ENCODE measurements at places on chromosomes 2 and 18. TPM values are rescaled to one million over a fixed set of nuclear protein-coding genes. Genes with fewer than 3 reads are reported as not detected.

DNA sequence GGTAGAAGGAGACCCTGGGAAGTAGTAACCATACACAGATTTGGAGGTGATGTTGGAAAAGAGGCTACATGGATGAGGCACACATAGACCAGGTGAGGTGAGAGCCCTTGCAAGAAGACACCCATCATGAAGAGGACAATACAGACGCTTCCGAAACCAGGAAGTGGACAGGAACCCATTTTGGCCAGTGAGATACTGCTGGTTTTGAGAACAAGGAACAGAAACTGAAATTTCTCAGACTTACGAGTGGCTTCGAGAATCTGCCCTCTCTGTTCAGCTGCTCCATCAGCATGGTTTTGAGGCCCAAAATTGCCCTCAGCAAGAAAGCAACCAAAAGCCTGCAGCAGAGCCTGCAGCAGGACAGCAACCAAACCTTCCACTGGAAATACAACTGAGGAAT is 479.1 kb upstream of the NRXN1 start:
- peak; percentile 8 for DNase-seq

GRCh38 chr2:20025065-20025786 is 12.8 kb upstream of the MATN3 start:
- no peak for DNase-seq

DNA sequence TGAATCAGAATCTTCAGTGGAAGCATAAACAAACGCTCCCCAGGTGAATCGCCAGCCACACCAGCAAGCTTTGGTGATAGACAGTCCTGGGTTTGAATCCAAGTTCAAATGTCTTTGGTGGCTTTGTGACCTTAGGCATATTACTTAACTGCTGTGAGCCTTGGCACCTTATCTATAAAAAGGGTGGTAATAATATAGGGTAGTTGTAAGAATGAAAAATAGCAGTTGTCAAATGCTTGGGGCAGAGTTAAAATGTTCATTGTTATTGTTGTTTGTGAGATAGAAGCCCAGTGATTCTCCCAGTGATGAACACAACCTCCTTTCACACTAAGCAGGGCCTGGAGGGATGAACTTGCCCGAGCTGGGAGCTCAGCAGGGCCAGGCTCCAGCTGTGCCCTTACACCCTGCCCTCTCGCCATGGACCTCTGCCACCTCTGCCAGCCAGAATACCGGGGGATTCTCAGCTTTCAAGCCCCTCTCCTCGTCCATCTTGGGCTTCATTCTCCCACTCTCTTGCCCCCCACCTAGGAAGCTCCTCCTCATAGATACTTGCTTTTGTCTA is 6.1 kb upstream of the TMBIM1 start:
- DNase-seq = no peak

GRCh38 chr2:219724628-219725027 is 97.2 kb downstream of the SLC4A3 start:
- no peak for DNase-seq

DNA sequence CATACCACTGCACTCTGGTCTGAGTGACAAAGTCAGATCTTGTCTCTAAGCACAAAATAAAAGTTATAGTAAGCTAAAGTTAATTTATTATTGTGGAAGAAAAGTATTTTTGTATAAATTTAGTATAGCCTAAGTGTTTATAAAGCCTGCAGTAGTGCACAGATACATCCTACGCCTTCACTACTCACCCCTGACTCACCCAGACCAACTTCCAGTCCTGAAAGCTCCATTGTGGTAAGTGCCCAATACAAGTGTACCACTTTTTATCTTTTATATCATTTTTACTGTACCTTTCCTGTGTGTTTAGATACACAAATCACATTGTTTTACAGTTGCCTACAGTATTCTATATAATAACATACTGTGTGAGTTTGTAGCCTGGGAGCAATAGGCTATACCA is 57.5 kb downstream of the UBE2E3 start:
- no peak for DNase-seq

DNA sequence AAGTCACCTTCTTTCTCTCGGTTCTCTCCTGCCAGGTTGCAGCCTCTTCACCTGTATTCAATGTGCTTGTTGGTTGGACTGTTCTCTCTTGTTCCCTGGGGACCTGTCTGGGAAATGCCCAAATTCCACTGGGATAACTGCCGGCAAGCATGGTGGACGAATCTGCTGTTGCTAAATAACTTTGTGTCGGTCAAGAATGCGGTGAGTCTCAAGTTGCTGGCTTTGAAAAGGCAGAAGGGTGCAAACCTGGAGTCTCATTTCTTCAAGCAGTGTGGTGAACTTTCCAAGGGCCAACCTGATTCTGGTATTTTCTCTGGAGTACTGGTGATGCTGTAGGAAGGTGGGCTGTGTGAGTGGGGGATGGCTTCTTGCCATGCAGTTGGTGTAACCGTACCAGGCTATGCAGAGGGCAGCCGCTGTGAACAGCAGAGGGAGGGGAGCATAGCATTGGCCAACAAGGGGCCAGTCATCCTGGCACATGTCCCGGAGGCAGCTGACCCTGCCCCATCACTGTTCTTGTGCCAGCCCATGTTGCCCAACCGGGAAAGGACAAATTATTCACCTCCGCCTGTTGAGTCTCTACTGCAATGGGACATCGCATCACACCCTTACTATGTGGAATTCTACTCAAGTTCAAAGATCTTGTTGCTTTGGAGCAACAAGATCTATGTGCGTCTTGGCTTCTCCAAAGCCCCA is 88.1 kb upstream of the SEC11C start:
- no peak for DNase-seq

Gene NPPC
- not detected for total RNA-seq

Gene GNAL
- 0.28 TPM for total RNA-seq

- no peak for DNase-seq
Observed at GRCh38 chr2:177746358-177746757, 326.2 kb downstream of the PDE11A start.

Gene ZNF385B
- 217 TPM for total RNA-seq

Gene SERPINB4
- total RNA-seq = not detected

GRCh38 chr2:206231669-206232286 is 42.7 kb upstream of the ZDBF2 start:
- DNase-seq = no peak

GRCh38 chr2:236165842-236166795 is 2.1 kb downstream of the GBX2 start:
- no peak for DNase-seq

DNA sequence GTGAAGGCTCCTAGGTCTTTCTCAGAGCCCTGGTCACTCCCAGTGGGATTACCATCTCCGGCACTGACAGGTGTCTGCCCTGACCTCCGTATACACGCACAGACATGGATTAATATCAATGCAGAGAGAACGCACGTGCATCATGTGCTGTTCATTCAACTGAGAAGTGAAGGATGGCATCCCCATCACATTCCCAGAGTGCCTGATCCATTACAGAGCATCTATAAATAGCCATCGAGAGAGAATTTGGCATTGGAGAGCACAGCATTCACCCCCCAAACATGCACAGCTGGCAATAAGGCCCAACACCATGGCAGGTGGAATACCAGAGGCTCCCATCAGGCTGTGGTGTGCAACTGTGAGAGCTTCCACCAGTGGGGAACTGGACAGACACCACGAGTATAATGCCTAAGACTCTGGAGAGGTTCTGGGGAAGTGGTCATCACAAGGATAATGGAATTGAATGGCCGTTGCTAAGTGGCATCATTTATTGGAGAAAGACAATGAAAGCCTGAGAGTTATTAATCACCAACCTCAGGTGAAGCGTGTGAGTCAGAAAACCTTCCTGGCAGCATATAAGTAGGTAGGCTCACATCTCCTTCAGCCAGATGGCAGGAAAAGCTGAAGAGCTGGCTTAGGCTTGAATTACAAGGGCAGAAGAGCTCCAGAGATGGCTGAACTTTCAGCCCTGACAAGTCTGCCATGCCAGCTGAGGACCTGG is 244.5 kb upstream of the ID2 start:
- DNase-seq = no peak

All from OCI-LY7 (cell line).